Jurkat, Clone E6-1 (cell line): ENCODE measurements at places on chromosomes 13 and 19.

DNA sequence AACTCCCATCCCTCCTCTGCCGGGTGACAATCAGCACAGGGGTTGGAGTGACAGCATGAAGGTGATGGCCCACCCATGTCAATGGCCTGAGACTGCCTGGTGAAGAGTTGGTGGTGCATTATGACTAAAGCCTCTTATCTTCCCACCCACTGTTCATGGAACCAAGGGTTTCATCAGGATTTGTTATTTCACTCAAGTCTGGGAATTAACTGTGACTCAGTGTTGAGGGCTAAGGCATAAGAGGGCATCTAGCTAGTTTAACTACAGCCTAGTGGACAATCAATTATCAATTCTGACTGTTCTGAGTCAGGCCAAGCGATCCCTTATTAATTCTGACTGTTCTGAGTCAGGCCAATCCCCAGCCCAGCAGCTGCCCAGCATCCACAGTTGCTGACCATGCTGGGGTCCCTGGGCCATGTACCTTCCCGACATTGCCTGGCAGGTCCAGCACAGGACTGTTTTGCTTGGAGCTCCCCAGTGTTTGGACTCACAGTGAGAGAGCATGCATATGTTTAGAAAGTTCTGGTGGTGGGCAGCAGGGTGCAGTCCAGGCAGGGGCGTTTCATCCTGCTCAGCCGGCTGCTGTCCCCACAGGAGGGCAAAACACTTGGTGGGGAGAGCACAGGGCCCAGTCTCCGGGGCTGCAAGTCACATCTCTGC is 65.5 kb downstream of the RASL11A start:
- no peak for DNase-seq

DNA sequence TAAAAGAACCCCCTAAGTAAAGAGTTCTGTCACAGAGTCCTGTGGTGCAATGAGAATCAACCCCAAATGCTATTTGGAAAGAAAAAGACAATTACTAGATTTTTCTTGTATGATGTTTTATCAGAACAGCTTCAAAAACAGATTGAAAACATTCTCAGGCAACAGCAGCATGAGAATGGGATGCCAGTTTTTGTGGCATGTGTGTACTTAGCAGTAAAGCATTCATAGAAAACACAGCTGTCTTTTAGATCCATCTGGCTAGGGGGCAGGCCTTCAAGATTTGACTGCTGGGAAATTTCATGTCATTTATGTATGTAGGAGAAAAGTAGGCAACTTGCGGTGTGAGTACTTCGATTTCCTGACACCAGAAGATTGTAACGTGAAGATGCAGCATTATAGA is 170.5 kb upstream of the HTR2A start:
- DNase-seq, result no peak

DNA sequence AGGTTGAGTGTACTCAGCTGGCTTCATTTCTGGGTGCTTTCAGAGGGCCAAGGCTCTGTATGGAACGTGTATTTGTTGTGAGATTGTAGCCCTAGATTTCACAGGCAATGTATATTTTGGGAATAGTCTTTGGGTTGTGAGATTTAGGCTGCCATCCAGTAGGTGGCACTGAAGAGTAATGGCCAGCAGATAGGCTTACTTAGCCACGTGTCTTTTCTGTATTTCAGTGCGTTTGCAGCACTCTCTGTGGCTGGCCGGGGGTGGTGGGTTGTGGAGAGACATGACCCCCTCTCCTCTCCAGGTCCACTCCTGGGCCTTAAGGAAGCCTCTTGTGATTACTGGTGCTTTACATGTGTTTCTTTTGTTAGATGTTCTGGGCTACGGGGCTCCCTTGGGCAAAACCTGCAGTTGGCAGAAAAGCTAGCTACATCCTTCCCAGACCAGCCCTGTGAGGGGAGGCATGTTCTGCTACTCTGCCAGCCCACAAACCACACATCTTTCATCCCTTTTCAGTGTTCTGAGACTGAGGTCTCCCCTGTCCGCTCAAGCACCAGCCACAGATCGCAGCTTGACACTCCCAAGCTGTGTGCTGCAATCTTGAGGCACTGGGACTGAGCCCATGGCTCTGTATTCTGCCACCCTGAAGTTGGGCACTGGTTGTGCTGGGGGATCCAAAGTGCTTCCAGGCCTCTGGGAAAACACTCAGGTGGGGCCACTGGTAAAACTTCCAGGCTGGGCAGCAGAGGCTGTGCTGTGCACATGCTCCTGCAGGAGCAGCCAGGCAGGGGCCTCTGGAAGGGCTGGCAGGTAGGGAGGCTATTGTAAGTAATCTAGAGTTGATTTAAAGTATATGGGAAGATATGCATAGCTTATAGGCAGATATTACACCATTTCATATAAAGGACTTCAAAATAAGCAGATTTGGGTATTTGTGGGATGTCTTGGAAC is 1096.8 kb upstream of the PCDH20 start:
- peak; percentile 56 for DNase-seq

GRCh38 chr13:47114030-47114429 is 217.2 kb upstream of the HTR2A start:
- no peak for DNase-seq

DNA sequence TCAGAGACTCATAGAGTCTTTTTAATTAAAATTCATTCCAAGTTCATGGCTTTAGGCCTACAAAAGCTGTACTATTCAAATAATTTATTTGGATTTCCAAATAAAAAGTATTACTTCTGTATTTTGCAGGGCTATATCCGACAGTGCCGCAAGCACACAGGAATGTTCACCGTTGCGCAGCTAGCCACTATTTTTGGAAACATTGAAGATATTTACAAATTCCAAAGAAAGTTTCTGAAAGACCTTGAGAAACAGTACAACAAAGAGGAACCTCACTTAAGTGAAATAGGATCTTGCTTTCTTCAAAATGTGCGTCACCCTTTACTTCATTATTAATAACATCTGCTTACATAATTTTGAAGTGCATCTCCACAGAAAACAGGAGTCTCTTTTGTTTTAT is 20.5 kb upstream of the C1QTNF9 start:
- DNase-seq, result no peak

DNA sequence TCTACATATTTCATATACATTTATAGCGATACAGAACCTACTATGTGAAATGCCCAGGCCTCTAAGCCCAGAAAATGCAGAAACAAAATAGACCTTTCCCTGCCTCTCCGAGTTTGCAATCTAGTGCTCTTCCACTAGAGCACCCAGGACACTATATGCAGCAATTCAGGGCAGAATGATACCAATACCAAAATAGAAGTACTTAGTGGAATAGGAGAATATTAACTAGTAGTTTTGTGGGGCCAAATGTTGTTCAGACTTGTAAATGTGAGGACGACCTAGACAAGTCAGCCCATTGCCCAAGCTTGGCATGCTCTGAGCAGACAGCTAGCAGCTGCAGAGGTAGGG is 35.8 kb upstream of the FLT1 start:
- DNase-seq, result no peak

DNA sequence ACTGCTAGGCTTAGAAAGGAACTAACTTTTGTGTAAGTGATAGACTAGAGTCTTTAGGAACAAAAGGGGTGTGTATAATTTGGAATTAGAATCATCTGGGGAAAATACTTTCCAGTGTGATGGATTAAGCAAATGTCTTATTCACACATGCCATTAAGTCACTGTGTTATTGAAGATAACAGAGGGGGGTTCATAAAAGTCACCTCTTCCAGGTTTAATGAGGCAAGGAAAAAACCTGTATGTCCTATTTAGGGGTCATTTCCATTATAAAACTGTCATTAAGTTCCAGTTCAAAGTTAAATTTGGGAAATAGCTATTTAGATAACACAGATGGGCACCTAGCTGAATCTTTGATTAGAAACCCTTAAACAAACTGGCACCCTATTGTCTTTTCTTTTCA is 505.0 kb upstream of the GPC6 start:
- no peak for DNase-seq

DNA sequence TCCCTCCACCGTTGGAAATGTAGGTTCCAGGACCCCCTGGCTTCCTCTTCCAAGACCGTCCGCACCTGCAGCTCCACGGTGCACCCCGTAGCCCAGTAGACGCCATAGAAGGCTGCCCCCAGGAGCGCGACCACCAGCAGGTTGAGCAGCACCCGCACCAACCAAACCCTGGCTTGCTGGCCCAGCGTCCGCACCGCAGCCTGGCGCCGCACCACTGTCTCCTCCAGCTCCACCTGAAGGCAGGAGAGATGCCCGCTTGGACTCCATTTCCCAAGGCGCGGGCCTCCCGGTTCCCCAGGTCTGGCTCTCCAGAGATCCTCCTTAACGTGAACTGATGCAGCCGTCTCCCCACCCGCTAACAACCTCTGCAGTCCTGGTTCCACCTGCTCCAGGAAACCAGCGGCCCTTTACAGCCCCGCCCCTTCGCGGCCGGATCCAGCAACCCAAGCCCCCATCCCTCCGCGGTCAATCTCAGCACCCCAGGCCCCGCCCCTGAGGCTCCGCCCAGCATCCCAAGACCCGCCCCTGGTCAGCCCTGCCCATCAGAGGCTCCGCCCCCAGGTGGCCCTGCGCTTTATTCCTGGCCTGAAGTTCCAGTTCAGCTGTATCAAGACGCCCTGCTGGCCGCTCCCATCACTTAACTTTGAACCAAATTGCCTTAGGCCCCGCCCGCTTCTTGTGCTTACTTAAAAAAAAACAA is 5.0 kb upstream of the LENG1 start:
- no peak for DNase-seq

DNA sequence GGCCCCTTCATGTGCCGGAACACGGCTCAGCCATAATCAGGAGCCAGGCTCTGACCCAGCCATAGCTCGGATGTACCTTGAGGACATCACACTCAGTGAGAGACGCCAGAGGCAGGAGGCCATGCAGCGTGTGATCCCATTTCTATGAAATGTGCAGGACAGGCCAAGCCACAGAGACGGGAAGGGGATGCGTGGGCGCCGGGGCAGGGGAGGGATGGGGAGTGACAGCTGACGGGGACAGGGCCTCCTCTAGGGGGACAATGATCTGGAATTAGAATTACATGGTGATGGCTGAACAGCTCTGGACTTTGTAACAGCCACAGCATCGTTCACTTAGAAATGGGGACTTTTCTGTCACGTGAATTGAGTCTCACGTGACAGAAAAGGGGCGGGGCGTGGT is 34.9 kb downstream of the SBNO2 start:
- no peak for DNase-seq

DNA sequence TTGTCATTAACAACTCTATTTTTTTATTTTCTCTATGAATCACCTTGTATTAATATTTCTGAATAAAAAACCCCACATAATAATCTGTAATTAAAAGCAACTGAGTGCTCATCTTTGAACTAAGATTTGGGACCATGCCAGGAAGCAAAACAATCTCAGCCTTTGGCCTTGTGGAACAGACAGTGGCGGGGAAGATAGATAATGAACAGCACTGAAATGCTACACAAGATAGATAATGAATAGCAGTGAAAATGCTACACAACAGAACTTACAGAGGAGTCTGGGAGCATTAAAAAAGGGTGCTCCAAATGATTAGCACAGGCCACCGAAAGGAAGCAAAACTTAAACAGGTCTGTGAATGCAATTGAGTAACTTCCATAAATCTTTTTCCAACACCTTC is 134.9 kb downstream of the GPC5 start:
- DNase-seq, result no peak

DNA sequence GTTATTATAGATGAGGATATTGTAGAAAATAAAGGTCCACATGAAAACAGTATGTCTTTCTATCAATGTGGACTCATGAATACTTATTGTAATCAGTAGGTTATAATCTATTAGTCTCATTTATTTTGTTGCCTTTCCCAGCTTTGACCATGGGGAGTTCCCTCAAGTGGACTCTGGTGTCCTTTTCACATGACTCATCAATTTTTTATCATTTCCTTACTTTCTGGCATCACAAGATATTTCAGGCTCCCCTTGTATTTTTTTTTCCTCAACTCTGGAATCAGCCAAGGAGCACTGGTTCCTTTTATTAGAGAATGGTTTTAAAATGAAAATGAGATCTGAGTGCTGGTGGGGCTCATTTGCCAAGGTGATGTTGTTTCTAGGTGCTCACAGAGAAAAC is 63.4 kb upstream of the DIAPH3 start:
- no peak for DNase-seq

- peak; percentile 100 for DNase-seq
Observed at GRCh38 chr19:47428177-47428894, 9.0 kb upstream of the MEIS3 start.

- no peak for DNase-seq
Observed at GRCh38 chr19:32396046-32396652, 9.4 kb upstream of the DPY19L3 start.

- DNase-seq, result peak; percentile 69
Observed at GRCh38 chr19:57406516-57407123, 4.3 kb upstream of the ZNF17 start.

DNA sequence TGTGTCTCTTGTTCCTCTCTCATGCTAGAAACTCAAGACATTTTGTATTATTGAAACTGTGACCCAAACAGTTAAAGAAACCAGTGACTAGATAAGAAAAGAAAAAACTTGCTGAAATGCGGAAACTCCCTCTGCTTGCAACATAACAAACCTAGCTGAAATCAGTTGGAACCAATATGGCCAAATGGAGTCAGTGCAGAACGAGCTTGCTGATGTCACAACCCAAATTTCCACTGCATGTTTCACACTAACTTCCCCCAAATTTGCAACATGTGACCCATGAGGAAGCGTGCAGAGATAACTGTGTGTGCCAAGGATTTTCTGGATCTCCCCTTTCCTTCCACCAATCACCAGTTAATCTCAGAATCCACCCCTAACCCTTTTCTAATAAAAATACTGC is 208.0 kb downstream of the DLEU7 start:
- no peak for DNase-seq

- DNase-seq, result no peak
Observed at GRCh38 chr19:1909761-1910080, 4.5 kb downstream of the ADAT3 start.

GRCh38 chr13:59946944-59947343 is 216.8 kb downstream of the DIAPH3 start:
- DNase-seq, result no peak

DNA sequence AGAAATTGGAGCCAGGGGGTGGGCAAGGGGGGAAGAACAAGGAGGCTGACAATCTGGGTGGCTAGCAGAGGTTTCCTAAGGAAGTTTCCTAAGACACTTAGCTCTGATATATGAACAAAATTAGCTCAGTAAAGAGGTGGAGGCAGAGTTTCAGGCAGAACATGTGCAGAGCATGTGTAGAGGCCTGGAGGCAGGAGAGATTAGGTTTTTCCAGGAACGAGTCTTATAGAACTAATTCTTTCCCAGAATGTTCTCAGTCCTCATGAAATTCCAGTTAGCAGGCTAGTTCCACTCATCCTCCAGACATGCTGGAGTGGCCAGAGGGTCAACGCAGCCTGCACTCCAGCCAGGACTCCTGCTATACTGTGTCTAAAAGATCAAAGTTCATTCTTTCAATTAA is 184.7 kb downstream of the LACC1 start:
- DNase-seq, result no peak

DNA sequence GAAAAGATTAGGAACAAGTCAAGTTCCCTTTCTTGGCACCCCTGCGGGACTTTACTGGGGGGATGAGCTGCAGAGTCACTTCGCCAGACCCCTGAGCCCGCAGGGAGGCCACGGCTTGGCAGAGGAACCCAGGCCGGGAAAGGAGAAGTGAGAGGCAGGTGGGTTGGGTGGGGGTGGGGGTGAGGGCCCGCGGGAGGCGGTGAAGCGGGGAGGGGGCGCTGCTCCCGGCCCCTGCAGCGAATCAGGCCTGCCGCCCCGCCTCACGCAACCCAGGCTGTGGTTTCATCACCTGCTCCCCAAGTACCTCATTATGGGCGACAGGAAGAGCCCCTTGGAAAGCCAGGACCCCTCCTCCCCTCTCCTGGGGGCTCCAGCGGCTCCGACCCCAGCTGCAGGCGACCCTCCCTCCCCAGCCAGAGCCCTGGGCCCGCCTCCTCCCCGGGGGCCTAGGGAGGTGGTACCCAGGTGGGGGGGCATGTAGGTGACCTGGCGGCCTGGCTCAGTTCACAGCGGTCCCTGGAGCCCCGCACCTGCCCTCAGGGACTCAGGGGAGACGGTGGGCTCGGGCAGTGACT is 9.5 kb downstream of the MEF2B start:
- DNase-seq, result no peak
